ENCODE measurements at places on chromosomes 3 and 15.

DNA sequence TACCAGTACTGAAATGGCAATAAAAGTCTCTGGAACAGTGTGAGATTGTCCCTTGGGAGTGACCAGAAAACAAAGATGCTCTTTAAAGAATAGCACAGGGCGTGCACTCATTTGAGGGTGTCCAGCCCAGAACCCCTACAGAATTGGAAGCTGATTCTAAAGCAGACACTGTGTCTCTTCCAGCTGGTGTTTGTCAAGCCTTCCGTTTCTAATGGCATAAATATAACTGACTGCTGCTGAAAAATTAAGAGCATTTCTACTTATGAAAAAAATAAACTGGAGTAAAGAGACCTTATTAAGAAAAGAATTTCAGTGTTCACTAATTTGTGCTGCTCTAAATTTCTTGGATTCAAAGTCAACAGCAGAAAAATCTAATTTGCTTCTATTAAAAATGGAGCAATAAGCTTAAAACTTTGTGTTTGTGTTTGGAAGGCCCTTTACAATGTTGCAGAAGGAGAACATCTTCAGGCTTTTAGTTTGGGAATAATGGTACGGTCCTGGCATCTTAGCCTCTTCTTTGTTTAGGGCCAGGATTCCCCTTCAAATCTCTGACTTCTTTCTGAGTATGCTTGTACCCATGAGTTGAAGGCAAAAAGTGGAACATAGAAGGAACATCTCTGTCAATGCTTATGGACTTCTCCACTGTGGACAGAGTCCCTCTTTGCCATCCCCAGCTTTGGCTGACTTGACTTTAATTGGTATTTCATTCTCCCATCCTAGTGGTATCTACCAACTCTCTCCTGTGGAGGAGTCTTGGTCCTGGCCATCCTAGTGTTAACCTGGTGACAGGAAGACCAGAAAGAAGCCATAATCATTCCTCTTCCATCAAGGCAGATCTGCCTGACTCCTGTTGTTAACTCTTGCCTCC, 65.9 kb downstream of the THSD4 start:
- no peak for DNase-seq

DNA sequence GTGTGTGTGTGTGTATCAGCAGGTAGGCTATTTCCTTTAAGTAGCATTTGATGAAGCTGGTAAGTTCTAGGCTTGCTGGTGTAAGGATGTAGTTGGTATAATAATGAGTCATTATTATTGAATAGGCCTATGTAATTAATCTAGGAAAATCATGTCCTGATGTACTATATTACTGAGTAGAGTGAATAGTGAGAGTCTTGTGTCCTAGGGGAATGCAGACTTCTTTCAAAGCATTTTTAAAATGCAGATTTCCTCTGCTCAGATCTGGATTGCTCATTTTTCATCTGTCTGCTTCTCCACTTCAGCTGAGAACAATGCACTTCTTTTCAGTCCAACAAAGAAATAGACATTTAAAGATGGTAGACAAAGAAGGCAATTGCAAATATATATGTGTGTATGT, 434.2 kb upstream of the ONECUT1 start:
- no peak for DNase-seq

DNA sequence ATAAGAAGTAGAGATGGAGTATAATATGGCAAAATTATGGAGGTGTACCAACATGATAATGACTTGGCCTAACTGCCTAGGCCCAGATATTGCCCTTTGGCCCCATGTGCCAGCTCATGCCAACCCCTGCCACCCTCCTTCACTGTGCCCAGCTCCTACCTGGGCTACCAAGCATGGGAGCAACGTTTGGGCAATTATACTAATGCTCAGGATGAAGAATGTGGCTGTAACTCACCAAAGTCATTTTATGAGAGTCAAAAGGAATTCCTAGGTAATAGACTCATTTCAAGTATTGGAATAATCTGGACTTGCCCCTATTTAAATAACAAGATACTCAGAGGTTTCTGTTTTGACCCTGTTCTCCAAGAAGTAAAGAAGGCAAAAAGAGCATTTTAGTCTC, 240.2 kb upstream of the IL12A start:
- DNase-seq: no peak

GRCh38 chr3:13770170-13771169, 109.4 kb downstream of the WNT7A start:
- no peak for DNase-seq

DNA sequence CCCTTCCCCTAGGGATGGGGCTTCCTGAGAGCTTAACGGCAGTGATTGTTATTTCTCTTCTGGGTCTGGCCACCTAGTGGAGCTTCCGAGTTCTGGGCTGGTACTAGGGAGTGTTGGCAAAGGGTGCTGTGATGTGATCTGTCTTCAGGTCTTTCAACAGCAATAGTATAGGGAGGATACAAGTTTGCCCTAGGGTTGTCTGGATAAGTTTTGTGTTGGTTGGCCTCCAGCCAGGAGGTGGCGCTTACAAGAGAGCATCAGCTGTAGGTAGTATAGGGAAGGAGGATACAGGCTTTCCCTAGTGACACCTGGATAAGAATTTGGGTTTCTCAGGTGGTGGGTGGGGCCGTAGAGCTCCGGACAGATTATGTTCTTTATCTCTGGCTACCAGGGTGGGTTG, 19.2 kb upstream of the CPOX start:
- DNase-seq: no peak

- no peak for DNase-seq
These were observed 9.8 kb downstream of the CLCN2 start for GRCh38 chr3:184351511-184352148.

DNA sequence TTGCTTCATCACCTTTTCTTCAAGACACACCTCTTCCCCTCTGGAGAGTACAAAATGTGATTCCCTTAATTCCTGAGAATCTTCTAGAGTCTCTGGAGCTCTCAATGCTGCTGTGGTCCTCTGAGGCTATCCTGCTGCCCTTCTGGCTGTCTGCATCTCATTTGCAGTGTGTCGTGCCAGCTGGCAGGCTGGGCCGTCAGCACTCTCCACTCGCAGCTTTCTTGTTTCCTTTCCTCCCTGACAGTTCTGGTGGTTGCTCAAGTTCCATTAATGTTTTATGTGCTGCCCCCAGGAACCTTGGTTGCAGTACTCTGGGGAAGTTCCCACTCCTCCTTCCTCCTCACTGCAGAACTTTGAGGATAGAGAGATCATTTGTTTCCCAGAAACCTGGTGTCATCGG, 210.8 kb upstream of the ROPN1 start:
- DNase-seq: peak; percentile 40

GRCh38 chr15:73052653-73053397, 562 bp downstream of the NEO1 start:
- DNase-seq: peak; percentile 28

GRCh38 chr3:54670201-54671000, 257.5 kb downstream of the LRTM1 start:
- DNase-seq: no peak

DNA sequence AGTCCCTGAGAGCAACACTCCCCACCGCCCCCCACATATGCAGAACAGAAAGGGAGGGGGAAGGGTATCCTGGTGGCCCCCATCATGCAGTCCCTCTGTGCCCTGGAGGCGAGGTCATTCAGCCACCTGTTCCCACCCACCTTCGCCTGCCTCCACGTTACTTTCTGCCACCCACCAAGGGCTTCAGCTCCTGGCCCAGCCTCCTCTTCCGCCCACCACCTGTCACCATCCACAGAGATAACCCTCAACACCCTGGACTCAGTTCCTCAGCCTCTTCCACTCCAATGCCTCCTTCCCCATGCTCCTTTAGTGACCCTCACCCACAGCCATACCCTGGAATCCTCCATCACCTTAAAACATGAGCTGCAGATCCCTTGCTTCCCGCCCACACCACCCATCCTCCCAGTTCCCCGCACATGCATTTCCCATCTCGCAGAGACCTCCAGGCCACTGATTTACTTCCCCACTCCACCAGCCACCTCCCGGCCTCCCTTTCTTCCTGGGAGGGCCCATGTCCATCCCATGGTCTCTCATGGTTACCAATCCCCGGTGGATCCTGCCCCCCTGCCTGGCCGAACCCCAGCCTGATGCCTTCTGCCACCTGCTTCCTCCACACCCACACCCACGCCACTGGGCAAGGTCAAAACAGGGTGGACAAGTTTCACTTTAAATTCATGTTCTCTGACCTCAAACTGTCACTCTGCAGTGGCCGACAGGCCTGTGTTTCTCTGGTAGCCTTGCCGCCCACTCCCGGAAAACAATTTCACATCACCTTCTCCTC, 18.2 kb downstream of the HOMER2 start:
- no peak for DNase-seq

DNA sequence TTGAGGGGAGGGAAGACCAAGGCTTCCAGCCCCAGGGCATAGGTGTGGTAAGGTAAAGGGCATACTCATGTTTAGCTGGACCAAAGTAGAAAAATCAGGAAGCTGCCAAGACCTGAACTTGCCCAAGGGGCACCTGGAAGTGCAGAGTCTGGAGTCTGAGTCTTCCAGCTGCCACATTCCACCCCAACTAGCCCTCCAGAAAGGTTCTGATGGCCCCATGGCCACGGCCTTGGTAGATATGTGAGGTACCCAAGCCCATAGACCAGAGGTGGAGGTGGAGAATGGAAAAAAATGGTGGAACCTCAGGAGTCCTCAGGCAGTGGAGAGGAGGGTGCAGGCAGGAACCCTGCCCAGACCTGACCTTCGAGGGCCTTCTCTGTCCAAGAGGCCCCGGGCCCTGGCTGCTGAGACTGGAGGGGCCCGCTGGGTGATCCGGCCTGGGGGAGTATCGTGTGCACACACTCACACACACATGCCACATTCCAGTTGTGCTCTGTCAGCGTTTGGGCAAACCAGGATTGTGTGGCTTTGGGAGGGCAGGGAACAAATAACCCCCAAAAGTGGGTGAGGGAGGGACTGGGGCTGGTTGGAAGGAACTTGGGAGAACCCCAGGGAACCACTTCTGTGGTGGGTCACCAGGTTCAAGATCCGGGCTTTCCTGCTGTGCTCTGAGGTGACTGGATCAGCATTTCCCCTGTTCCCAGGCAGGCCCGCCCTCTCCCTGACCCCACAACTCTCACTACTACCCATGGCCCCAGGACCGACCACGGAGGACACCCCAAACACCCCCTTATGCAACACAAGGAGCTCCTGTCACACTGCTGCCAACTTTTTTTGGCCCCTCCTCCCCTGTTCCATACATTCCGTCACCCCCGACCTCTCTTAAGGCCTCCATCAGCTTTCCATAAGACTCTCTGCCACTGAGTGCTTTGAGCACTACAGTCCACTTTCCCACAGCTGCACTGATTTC, 11.6 kb downstream of the MYL3 start:
- no peak for DNase-seq

GRCh38 chr3:150036780-150037179, 66.1 kb upstream of the PFN2 start:
- no peak for DNase-seq

DNA sequence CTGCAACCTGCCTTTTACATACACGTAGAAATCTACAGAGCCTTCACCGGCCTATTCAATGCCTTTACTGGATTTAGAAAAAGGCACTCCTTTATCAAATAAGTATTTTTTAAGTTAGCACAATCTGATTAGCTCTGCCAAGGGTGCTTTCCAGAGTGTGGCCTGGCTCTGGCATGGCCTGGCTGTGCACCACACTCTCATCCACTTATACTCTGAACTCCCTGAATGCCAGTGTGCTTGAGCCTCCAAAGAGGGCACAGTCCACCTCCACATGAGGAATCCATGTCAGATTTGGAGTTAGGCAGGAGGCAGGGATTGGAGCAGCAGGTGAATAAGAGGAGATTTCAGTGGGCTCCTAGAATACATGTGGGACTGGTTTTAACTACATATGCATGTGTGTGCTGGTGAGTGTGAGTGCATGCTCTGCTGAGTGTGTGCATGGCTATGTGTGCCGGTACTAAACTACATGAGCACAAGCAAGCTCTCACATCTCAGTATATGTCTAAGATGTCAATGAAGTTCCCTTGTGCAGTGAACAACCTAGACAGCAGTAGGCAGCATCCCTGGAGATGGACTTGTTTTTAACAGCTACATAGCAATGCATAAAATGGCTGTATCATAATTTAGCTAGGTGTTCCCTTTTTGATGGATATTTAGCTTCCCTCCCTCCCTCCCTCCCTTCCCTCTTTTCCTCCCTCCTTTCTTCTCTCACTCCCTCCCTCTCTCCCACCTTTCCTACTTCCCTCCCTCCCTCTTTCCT, 17.8 kb upstream of the ZFAND6 start:
- no peak for DNase-seq

DNA sequence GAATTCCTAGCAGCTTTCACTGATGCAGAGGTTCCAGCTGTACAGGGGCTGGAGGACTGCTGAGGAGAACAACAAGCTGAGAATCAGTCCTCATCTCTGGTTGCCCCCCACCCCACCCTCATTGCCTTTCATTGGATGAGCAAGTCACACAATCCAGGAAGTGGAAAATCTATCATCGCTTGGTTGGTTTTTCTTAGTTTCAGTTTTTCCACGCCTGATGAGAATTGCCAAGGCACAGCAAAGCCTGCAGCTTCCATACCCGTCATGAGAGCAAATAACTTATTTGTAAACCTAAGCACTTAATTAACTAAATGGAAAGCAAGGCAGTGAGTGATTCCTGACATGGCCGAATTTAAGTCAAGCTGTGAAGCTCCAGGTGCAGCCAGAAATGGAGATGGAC, 21.4 kb upstream of the LIPC start:
- DNase-seq: peak; percentile 43

- no peak for DNase-seq
These were observed 478.9 kb downstream of the ERC2 start for GRCh38 chr3:55989366-55989765.

- no peak for DNase-seq
These were observed 226.7 kb upstream of the THBS1 start for GRCh38 chr15:39354189-39354588.

GRCh38 chr15:63861946-63862517, 28.3 kb upstream of the HERC1 start:
- DNase-seq: no peak

GRCh38 chr3:14231998-14232501, 53.4 kb downstream of the LSM3 start:
- DNase-seq: no peak

DNA sequence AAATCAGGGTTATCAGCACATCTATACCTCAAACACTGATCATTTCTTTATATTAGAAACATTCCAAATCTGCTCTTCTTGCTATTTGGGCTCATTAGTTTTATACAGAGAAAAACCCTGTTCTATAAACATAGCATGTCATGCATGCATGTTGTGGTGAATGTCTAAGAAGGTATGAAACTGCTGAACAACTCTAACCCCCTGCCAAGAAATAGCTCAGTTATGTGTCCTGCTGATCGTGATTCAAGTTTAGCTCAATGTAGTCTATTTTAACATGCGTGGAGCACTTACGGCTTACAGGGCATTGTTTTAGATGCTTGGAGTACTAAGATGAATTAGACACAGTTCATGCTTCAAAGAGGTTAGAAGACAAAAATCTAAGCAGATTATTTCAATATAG, 35.8 kb downstream of the MYH15 start:
- peak; percentile 87 for DNase-seq

GRCh38 chr3:72009851-72010443, 225.0 kb upstream of the PROK2 start:
- DNase-seq: no peak

GRCh38 chr15:62301993-62302675, 137.0 kb upstream of the C2CD4B start:
- DNase-seq: peak; percentile 67

GRCh38 chr15:39999538-40000200, 39.3 kb downstream of the SRP14 start:
- peak; percentile 10 for DNase-seq

- no peak for DNase-seq
These were observed 588 bp upstream of the VIPR1 start for GRCh38 chr3:42501681-42502428.

- DNase-seq: no peak
These were observed 4.6 kb downstream of the SKOR1 start for GRCh38 chr15:67829647-67830504.
